Activated T-helper 9 cell treated with anti-CD3 and anti-CD28 coated beads, Interleukin-2, amount 50 U/mL, for 16 hours (primary cell): ENCODE measurements at places on chromosomes 7 and 10.
A peak's percentile ranks its signal among the peaks of the same experiment; 100 is the strongest.

DNA sequence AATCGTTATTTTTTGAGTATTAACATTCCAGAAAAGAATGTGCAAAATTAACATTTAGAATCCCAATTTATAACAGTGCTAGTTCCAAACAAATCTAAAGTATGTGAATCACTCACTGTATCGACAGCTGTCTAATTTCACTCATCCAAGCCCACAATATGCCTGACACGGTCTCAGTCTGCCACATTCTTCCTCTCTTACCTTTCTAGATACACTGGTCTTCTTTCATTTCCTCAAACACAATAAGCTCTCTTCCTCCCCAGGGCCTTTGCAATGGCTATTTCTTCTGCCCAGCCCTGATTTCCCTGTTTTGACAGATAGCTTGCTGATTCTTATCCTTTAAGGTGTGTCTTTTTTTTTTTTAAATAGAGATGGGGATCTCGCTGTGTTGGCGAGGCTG, 48.8 kb downstream of the UBE2H start:
- no peak for DNase-seq

DNA sequence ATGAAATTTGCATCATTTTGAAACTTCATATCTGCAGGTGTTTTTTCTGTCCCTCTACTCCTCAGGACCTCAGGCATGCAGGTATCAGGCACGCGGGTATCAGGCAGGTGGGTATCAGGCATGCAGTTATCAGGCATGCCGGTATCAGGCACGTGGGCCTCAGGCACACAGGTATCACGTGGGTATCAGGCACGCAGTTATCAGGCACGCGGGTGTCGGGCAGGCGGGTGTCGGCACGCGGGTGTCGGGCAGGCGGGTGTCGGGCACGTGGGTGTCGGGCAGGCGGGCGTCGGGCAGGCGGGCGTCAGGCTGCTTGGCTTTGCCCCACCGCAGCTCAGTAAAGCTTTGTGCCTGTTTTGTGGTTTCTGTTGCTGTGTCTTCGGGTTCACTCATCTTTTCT, 8.7 kb downstream of the SPRN start:
- DNase-seq = no peak

DNA sequence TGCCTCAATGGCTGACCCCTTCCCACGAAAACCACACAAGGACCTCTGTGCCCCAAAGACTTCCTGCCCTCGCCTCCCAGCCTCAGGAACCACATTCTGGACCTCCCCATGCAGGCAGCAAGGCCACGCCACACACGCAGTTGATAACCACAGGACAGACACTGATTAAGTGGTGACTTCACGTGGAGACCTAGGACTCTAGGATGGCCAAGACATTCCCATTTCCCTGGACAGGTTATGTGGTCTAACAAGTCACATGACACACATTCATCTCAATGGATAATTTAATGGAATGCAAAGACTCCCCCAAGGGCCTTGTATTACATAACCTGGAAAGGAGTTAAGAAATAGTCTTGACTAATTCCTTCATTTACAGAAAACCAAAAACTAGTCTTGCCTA, 110.2 kb downstream of the LARP4B start:
- DNase-seq = no peak

DNA sequence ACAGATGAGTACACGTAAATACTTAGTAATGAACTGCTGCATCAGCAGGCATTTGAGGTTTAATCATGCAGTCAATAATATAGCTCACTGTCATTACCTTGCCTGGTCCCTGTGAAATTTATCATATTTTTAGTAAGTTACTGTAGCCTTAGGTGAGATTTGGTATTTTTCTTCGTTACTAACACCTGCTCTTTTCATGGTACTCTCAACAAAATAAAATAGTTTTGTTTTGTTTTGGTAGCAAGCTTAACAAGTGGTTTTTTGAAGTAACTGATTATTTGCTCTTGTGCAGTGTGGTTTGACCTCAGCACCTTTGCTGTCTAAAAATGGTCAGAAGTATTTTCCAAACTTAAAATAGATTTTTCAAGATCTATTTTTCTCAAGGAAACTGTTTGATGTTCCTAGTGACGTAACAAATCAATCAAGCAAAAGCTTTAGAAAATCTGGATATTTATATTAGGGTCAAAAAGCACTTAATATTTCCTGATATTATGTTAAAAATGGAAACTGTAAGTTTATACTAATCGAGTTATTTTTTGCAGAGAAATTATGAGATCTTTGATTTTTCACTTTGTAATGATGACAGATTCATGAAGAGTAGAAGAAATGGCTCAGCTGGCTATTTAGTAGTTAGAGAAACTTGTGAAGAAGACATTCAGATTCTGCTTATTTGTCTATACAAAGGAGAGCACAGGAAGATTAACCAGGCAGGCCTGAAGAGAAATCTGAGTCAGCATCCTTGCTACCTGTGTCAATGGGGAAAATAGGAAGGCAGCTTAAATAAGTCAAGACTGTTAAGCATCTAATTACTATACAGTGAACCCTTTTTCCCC, 21.0 kb upstream of the RPA3 start:
- no peak for DNase-seq

- no peak for DNase-seq
Observed at GRCh38 chr7:48031111-48031510, 2.2 kb upstream of the SUN3 start.

GRCh38 chr7:74311305-74311744, 22.1 kb downstream of the CLIP2 start:
- DNase-seq = no peak

GRCh38 chr10:31261511-31262311, 57.3 kb upstream of the ZEB1 start:
- DNase-seq = no peak

DNA sequence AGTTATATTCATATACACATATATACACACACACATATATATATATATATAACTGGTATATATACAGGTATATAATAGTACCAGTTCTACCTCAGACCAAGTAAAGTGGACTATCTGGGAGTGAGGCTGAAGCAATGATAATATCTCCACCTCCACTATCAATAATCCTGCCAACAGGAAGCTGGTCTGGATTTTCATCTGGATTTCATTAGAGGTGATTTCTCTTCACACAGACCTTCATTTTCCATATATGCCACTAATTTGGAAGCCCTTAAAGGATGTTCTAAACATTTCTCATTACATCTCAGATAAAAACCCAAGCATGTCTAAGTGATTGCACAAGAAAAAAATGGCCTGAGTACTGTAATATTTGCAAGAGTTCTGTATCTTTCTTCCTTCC, 1.7 kb upstream of the SLC35B4 start:
- DNase-seq = no peak

GRCh38 chr7:139132887-139133286, 23.4 kb upstream of the ZC3HAV1 start:
- no peak for DNase-seq

- no peak for DNase-seq
Observed at GRCh38 chr7:5243261-5243660, 39.5 kb upstream of the SLC29A4 start.

DNA sequence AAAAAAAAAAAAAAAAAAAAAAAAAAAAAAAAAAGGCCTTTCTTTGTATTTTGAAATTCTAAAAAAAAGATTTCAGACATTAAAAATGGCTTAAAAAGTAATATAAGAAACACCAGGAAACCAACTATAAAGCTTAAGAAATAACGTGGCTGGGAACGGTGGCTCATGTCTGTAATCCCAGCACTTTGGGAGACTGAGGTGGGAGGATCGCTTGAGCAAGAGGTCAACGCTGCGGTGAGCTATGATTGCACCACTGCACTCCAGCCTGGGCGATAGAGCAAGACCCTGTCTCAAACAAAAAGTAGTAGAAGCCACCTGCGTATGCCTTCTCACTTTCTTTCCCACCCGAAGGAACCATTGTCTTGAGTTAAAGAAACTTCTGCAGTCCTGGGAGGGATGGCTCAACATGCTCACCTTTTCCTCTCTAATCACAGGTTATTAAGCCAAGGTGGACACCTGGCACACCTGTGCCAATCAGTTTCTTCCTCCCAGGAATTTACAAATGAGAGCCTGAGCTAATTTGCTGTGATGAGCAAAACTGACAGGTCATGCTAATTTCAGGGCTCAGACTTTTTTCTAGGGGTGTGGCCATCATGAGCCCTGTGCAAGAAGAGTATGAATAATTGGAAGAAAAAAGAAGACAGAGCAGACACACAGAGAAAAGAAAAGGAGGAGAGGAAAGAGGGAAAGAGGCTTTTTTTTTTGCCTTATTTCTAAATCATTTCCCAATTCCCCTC, 72.0 kb upstream of the PARD3 start:
- DNase-seq = no peak

DNA sequence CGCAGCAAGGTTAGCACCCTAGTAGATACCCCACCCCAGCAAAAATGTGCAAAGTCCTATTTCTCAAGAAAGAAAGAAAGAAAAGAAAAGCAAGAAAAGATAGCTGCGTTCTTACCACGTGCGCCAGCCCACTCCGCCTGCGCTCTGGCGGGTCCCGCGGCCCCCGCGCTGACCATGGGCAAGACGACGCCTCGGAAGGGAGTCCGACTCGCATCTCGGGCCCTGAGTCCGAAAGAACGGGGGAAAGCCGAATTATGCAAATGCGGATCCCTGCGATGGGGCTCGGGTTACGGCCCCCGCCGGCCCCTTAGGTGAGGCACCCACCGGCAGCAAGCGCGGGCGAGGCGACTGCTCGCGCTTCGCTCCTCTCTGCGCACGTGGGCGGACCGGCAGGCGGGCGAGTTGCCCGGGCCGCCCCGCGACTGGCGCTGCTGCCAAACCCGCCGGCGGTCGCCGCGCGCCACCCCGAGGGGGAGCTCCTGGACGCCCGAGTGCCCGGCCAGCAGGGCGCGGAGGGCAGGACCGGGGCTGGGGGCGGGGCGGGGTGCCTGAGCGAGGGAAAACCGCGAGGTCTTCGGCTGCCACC, 2.4 kb upstream of the EGR2 start:
- DNase-seq = peak; percentile 53

DNA sequence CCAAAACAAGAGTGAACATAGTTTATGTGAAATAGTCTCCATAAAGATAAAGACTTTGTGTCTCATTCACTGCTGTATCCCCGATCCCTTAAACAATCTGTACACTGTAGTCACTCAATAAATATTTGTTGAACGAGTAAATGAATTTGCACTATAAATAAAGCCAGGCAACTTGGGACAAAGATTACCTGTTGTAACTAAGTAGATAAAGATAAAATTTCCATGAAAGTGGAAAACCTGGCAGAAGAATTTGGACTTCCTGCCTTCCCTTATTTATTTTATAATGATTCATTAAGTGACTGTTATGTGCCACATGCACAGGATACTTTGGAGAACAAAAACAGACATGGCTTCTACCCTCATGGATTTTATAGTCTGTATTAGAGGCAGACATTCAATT, 277.7 kb upstream of the KAT6B start:
- DNase-seq = no peak

DNA sequence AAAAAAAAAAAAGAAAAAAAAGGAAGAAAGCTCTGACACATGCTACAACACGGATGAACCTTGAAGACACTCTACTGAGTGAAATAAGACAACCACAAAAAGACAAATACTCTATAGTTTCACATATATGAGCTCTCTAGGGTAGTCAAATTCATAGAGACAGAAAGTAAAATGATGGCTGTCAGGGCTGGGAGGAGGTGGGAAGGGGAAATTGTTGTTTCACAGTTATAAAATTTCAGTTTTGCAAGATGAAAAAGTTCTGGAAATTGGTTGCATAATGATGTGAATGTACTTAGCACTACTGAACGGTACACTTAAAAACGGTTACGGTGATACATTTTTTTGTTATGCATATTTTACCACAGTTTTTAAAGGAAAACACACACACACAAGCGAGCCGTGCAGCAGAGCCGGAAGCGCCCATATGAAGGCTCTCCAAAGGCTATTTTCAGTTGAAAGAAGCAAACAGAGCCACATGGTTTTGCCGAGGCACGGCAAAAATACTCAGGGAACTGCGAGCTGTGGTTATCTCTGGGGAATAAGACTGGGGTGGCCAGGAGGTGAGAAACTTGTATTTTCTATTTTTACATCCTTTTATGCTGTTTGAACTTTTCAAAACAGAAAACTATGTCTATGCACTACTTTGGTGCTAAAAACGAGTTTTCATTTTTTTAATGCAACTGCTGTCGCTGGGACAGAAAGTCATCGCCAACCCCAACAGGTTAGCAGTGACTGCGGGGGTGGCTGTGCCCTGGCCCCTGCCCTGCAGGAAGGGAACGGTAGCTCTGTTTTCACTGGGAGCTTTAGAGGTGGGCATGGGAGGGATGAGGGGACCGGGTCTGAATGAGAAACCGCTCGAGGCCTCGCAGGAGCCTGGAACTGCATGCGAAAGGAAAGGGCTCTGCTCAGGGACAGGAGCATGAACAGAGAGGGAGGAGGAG, 132.9 kb downstream of the OAT start:
- no peak for DNase-seq

- no peak for DNase-seq
Observed at GRCh38 chr10:4470231-4470835, 355.7 kb upstream of the AKR1E2 start.

- no peak for DNase-seq
Observed at GRCh38 chr7:135291809-135292253, 58.2 kb downstream of the STRA8 start.

DNA sequence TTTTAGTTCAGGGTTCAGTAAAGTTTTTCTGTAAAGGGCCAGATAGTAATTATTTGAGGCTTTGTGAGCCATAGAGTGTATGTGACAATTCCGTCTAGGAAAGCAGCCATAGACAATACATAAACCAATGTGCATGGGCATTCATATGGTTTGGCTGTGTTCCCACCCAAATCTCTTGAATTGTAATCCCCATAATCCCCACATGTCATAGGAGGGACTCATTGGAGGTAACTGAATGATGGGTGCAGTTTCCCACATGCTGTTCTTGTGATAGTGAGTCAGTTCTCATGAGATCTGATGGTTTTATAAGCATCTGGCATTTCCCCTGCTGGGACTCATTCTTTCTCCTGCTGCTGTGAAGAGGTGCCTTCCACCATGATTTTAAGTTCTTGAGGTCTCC, 29.9 kb downstream of the SEC61G start:
- DNase-seq = no peak

GRCh38 chr7:105206985-105207384, 181.7 kb downstream of the SRPK2 start:
- no peak for DNase-seq

- no peak for DNase-seq
Observed at GRCh38 chr7:128357217-128357613, 4.3 kb downstream of the PRRT4 start.

GRCh38 chr10:103800789-103801540, 54.4 kb downstream of the SH3PXD2A start:
- DNase-seq = peak; percentile 3

DNA sequence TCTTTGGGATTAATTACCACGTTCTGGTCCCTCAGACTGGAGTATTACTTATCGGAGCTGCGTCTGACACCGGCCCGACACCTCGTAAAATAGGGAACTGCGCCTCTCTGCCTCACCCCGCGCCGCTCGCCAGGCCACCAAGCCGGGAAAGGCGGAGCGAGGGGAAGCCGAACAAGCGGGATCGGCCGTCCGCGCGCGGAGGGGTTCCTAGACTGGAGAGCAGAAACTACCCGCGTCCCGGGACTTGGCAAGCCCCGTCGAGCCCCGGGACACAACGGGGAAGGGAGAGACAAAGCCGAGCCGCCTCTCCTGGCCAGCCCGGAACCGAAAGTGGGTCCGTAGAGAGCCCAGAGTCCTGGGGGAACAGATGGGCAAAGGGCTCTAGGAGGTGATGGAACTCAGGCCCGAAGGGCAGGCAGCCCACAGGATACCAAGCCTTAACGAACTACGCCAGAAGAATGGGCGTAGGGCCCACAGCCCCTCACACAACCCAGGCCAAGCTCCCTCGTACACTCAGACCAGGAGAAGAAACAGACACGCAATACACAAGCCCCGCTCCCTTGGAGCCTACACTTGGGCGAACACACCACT, 6.5 kb downstream of the LBX1 start:
- no peak for DNase-seq

- no peak for DNase-seq
Observed at GRCh38 chr7:132430861-132431822, 145.1 kb downstream of the PLXNA4 start.
